ENCODE measurements at places on chromosomes 12 and 14.

DNA sequence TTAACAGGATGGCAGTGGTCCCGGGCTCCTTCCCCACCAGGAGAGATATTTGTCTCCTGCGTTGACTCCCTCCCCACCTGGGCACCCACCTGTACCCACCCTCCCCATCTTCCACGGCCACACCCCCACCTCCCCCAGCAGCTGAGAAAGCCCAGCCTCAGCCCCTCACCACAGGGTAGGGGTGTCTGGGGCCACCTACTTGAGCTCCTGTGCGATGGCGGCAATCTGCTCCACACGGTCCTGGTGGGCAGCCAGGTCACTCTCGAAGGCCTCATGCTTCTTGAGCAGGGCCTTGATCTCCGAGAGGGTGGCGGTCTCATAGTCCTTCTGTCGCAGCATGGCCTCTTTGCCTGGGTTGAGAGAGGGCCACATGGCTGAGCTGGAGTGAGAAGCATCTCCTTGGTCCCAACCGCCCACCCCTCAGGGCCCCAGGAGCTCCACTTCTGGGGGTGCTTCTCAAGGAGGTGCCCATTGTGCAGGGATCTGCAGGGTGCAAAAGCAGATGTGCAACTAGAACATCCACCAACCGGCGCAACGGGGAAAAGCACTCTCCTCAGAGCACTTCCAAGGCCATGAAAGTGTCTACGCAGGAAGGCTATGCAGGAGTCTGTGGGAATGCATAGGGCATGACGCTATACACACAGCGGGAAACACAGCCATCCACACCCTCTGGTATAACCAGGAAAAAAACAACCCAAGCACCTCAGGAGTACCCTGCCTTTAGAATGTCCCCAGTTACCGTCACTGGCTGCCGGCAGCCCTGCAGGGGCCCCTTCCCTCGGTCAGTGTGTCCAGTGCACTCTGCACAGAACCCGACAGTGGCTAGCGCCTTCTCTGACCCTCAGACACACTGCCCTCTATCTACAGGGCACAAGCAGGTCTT, 92.6 kb upstream of the ZFP36L1 start:
- DNase-seq: no peak

GRCh38 chr12:89889062-89889461, 180.4 kb upstream of the ATP2B1 start:
- no peak for DNase-seq

- DNase-seq: no peak
Measured at GRCh38 chr14:98014851-98015615, 1217.9 kb downstream of the VRK1 start.

DNA sequence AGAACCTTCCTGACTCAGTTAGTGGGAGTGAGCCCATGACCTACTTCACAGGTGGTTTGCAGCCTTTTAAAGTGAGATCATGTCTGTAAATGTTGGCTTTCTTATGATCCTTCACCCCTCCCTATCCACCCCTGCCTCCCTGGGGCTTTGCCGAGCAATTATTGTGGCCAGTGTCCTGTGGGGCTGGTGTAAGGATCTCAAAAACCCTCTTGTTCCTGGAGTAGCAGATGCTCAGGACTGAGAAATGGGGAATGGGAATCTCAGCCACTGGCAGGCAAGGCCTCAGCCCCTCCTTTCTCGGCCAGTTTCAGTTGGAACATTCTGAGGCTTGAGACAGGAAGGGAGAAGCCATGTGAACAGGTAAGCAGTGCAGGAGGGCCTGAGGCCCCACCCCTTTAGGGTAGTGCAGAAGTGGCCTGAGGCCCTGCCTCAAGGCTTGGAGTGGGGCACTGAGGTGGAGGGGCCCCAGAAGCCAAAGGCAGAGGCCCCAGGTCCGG, 53.8 kb downstream of the PLEKHG3 start:
- DNase-seq: no peak

DNA sequence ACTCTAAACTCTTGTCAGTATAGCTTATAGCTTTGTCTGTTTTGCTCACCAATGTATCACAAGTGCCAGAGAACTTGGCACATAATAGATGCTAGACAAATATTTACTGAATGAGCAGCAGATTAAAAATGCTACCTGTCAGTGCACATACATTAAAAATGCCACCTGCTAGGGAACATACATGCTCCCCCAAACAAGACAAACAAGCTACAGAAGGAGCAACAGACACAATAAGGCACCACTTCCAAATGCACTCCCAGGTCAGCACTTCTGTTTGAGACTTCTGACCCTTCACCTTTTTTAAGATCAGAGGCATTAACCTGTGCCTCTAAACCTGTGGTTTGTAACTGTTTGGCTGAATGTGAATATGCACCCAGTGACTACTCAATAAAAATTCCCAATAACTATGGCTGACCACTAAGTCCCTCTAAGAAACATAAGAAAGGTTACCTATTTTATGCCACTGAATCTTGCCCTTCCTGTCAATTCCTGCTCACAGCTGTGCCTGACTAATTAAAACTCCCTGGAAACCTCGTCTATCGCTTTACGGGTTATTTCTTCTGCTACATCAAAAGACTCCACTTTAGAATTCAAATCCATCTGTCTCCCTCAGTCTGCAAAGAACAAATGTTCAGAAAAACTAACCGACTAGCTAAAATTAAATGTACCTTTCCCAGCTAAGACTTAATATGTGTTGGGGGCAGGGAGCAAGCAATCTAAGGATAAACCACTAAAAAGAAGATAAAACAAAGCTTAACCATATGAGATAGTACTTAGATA, 41.0 kb downstream of the HECTD4 start:
- no peak for DNase-seq

DNA sequence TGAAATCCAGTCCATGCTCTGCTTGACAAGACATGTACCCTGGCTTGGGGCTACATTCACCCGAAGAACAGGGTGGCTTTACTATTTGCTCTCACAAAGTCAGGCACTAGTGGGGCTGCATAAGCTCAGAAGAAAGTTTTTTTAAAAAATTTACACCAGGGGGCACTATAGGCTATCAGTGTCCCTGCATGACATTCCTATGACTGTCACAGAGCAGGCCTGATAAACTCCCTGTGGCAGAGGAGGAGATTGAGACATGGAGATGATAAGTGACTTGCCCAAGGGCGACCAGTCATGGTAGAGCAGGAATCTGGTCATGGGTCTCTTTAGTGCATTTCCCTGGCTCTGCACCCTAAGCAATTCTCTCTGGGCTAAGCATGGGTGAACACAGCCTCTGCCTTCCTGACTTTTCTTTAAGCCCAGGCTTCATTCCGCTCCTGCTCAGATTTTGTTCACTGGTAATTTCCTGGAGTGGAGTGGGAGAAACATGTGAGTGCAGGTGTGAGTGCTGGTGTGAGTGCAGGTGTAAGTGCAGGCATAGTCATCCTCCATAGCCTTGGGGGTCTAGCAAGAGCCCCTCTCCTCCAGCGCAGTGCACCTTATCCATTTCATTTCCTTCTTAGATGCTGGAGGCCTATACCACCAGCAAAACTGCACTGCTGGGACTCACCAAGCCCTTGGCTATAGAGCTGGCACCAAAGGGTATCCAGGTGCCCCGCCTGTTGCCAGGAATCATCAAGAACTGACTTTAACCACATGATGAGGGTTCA, 91.6 kb downstream of the DHRS2 start:
- no peak for DNase-seq

GRCh38 chr12:104877103-104877705, 80.9 kb downstream of the SLC41A2 start:
- no peak for DNase-seq

GRCh38 chr12:24561411-24561871, 387.5 kb downstream of the BCAT1 start:
- no peak for DNase-seq

GRCh38 chr14:53894456-53894855, 62.2 kb downstream of the BMP4 start:
- DNase-seq: no peak

DNA sequence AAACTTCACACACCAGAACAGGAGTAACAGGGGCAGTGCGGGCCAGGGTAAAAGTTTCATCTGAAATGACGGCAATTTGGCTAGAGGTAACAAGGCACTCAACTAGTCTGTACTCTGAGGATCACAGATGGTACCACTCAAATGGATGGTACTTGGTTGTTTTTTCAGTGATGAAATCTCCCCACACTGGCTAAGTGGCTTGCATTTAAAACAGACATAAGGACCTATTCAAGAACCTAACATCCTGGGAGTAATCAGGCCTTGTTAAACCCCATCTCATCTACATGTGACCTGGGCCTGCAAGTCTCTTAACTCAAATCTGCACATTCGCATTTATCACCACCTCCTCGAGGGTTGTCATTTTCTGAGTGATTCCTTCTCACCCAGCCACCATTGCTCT, 90.8 kb downstream of the PRKAB1 start:
- DNase-seq: no peak

GRCh38 chr12:132777614-132778013, 16.0 kb upstream of the ANKLE2 start:
- DNase-seq: no peak

DNA sequence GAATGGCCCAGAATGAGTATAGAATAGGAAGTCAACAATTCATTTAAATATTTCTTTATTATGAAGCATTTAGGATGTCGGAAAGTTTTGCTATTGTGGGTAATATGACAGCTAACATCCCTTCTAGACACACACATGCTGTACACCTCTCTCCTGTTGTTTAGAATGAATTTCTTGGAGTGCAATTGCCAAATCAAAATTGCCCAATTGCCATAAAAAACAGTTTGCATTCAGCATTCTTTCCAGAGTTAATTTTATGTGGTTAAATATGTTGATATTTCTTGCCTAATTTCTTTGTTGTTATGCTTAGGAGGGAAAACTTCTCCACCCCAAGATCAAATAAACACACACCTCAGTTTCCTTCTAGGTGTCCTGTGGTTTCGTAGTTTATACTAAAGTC, 16.9 kb upstream of the SMCO2 start:
- no peak for DNase-seq

DNA sequence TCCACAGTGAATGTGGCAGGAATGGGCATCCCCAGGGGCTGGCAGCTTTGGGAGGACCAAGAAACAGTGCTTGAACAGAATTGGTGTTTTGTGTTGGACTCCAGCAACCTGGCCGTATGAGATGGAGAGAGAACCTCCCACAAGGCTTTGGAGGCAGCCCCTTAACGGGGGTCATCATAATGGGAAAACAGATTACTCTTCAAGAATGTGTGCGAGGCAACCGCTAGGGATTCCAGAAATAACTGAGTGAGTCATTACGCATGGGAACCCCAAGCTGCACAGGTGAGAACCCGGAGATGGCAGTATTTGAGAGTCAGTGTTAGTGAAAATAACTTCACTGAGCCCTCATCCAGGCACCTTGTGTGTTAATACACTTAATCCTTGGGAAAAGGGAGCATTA, 567.8 kb upstream of the TBX3 start:
- no peak for DNase-seq

GRCh38 chr12:63949902-63950301, 105.4 kb downstream of the SRGAP1 start:
- DNase-seq: no peak

GRCh38 chr12:81297601-81298000, 219.7 kb downstream of the ACSS3 start:
- DNase-seq: no peak

DNA sequence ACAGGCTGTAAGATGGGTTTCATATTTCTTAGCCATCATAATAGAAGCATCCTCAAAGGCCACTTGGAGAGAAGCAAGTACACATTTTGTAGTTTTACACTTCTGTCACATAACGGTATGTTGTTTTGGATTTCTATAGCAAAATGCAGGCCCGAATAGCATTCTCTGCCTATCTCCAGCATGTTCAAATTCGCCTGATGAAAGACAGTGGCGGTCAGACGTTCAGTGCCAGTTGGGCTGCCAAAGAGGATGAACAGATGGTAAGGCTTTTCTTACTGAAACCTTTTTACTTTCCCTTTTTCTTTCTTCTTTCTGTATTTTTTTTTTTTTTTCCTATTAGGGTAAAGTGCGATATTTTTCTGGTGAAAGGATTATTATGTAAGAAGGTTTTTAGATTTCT, 110.5 kb downstream of the TTLL5 start:
- no peak for DNase-seq

DNA sequence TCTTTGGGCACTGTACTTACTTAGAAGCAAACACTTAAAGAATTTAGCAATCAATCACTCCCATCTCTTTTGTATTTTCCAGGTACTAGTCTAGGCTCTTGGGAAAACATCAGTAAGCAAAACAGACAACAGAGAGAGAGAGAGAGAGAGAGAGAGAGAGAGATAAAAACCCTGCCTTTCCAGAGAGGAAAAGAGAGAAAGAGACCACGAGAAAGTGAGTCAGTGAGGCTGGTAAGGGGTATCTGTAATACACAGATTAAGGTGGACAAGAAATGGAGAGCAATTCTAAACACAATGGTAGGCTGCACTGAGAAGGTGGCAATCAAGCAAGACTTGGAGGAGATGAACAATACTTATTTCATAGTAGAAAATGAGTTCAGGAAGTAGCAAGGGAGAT, 119.9 kb upstream of the OVCH1 start:
- DNase-seq: no peak

GRCh38 chr14:104101651-104102281, 16.3 kb downstream of the ASPG start:
- DNase-seq: no peak

GRCh38 chr14:83826838-83827237, 1703.1 kb upstream of the FLRT2 start:
- no peak for DNase-seq

GRCh38 chr14:74346341-74346740, 1.9 kb upstream of the VRTN start:
- DNase-seq: no peak

GRCh38 chr12:58395470-58395869, 454.1 kb downstream of the ATP23 start:
- no peak for DNase-seq

DNA sequence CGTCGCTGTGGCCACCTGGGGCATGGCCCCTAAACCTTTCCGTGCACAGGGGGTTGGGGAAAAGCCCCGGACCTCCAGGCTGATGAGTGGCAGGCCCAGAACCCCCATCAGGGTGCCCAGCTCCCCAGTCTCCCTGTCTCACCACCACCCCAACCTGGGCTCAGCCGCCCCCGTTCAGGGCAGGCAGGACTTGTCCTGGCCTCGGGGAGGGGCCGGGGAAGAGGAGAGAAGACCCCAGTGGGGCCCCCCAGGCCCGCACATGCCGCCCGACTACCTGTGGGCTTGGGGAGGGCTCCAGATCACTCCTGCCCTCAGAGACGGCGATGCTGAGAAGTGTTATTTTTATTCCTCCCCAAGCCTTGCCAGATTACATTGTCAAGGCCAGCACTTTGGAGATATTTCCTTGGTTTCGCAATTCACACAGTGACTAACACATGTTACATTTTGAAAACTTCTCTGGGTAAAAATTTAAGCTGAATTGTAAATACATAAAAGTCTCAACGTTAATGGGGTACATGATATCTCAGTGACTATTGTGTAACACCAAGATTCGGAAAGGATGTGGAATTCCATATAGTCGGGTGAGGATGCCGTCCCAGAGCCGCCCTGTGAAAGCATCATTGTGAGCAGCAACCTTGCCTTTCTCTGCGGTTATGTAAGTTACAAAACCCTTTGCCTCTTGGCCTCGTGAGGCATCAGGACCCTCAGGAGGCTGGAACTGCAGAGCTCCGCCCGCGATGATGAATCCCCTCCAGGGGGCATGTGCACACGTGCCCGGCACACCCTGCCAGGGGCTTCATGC, 85.6 kb upstream of the DIO3 start:
- no peak for DNase-seq
